ENCODE measurements at places on chromosomes 4 and X. TPM values are rescaled to one million over a fixed set of nuclear protein-coding genes. Genes with fewer than 3 reads are reported as not detected.

FRMPD3 gene
- not detected for total RNA-seq

DCHS2 gene
- under 0.01 TPM for total RNA-seq

NEUROG2 gene
- total RNA-seq, result not detected

SHISA3 gene
- total RNA-seq, result not detected

ATP2B3 gene
- total RNA-seq, result not detected

UBL4A gene
- 32.0 TPM for total RNA-seq

SSX3 gene
- not detected for total RNA-seq

SYNPO2 gene
- 194 TPM for total RNA-seq

HAND2 gene
- total RNA-seq, result 45.4 TPM

EREG gene
- total RNA-seq, result 5.2 TPM

LRAT gene
- not detected for total RNA-seq

ABCD1 gene
- total RNA-seq, result 15.5 TPM

FDCSP gene
- not detected for total RNA-seq

IGSF1 gene
- total RNA-seq, result 0.32 TPM

P2RY8 gene
- not detected for total RNA-seq

DUSP21 gene
- total RNA-seq, result not detected

MAGEA1 gene
- not detected for total RNA-seq

F11 gene
- total RNA-seq, result not detected

LUZP4 gene
- not detected for total RNA-seq

TEX11 gene
- not detected for total RNA-seq

SHROOM2 gene
- 5.8 TPM for total RNA-seq

ARHGAP4 gene
- 5.2 TPM for total RNA-seq

FRAS1 gene
- total RNA-seq, result 1.3 TPM

- DNase-seq, result no peak
Observed at GRCh38 chr4:186551849-186552248, 3.5 kb downstream of the MTNR1A start.

DNA sequence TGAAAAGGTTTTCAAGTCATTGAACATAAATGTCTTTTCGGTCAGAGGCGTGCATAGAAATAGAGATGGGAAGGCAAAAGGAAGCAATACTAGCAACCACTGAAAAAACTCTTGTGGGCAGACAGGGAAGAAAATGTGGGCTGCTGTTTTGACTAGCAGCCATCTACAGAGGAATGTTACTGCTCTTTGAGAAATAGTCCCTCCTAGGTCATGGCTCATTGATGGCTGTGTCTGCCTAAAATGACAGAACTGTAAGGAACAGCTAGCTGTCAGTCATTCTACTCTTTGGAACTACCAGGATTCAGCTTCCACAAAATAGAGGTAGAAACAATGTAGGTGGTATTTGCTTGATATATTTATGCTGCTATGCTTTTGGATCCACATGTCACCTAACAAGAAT lies 26.9 kb upstream of the TMPRSS11B start:
- peak; percentile 6 for DNase-seq

DNA sequence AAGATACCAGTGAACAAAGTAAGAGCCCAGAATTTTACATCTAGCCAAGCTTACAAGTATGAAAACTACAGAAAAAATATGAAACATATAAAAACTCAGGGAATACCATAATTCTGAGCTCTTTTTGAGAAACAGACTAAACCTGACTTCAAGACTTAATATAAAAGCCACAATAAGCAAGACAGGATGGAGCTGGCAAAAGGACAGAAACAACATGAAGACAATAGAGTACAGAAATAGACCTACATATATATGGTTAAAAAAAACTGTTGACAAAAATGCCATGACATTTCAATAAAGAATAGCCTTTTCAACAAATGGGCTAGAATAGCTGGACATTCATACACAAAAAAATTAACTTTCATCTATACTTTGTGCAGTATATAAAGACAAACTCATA lies 49.4 kb downstream of the UBA6 start:
- DNase-seq, result no peak

DNA sequence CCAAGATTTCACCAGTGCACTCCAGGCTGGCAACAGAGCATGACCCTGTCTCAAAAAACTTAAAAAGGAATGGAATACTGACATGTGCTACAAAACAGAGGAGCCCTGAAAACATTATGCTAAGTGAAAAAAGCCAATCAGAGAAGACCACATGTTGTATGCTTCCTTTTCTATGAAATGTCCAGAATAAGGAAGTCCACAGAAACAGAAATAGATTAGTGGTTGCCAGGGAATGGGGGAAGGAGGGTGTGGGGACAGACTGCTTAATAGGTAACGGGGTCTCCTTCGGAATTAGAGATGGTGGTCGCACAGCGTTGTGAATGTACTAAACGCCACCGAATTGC lies 30.1 kb upstream of the KIAA0232 start:
- DNase-seq, result no peak

DNA sequence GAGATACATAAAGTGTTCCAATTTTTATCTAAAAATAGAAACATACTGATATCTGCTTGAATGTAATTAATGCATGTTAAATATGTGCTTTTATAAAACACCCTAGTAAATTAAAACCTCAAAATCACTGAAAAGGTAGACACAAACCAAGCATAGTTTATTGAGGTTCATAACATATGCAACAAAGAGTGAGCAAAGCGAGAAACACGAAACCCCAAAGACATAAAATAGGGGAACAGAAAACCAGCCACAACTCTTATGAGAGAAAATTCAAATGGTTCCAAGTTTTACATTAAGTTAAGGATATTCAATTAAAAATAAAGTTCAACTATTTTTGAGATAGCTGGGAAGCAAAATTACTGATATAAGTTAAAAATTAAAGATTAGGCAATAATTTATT lies 336.4 kb upstream of the AGA start:
- DNase-seq, result no peak

GRCh38 chrX:13005661-13006473 lies 31.0 kb downstream of the TMSB4X start:
- no peak for DNase-seq

- DNase-seq, result no peak
Observed at GRCh38 chrX:28651186-28651585, 63.9 kb downstream of the IL1RAPL1 start.

- DNase-seq, result no peak
Observed at GRCh38 chr4:182324282-182324681, 81.1 kb downstream of the TENM3 start.

- no peak for DNase-seq
Observed at GRCh38 chr4:127747883-127748282, 17.7 kb downstream of the SLC25A31 start.

DNA sequence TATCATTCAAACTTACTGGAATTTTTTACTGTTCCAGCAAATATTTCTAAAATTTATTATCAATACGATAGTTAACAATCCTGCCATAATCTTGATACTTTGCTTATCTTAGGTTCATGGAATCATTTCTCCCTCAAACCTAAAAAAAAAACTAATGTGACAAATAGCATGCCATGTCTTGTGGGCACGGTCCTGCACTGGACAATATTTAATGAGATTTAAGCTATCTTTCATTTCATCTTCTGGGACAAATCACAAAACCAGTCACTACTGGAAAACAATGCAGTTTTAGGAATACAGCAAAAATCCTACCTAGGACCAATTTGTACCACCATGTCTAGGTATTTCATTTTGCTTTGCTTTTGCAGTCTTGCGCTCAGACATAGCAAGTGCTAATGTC lies 93.7 kb downstream of the FRYL start:
- DNase-seq, result no peak

GRCh38 chr4:152385551-152385950 lies 150.3 kb downstream of the FBXW7 start:
- no peak for DNase-seq

- no peak for DNase-seq
Observed at GRCh38 chrX:115400960-115401359, 111.4 kb downstream of the LUZP4 start.

DNA sequence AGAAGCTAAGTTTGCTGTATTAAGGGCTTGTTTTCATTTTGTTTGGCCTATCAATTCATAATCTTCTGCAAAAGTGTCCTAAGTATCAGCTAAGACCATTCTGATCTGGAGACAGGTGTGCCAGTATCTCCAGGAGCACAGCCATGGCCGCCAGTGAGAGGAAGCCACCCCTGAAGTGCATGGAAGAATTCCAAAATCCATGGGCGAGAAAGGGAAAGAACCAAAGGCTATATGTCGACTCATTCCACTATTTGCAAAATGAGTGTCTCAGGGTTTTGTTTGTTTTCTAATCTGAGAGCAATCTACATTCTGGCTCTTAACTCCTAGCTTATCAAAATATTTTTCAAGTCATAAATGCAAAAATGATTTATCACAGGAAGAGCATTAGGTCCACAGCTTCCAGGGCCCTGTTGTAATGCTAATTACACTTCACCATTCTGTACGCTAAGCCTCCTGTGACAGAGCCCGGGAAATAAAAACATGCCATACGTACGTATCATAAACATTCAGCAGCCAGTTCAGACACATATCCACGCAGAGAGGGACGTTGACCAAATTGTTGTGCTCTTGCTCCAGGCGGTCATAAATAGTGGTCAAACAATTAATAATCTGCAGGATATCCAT lies 137.3 kb upstream of the FTHL17 start:
- peak; percentile 90 for DNase-seq

GRCh38 chr4:185567381-185568376 lies 32.4 kb upstream of the PDLIM3 start:
- DNase-seq, result peak; percentile 92

DNA sequence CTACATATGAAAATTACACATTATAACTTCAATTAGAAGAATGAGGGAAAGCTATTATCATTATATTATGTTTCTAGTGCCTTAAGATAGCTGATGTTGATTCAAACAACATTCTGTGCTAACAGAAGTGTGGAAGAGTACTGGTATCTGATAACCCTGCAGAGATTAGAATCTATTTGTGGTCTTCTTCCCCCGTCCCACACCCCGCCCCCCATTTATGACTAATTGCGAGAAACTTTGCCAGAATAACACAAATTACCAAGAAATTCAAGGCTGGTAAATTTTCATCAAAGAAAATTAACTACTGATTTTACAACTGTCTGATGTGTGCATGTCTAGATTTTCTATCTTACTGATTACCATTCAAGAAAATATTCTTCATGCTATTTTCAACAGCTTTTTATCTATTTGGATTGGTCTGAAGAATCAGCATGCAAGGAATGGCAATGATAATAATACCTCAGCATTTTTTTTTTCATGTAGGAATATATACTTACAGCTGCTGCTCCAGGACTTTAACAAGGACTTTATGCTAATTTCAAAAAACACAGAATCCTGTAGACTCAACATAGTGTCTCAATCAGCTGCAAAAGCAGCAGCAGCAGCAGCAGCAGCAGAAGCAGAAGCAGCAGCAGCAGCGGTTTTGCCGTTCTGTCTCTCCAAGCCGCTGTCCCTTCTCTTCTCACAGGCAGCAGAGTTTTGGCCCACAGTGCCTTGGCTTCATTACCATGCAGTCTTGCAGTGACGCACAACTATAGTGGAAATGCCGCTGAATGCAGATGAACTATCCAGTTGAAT lies 126.7 kb downstream of the FRYL start:
- peak; percentile 67 for DNase-seq

- no peak for DNase-seq
Observed at GRCh38 chr4:53558065-53558801, 33.1 kb downstream of the LNX1 start.

DNA sequence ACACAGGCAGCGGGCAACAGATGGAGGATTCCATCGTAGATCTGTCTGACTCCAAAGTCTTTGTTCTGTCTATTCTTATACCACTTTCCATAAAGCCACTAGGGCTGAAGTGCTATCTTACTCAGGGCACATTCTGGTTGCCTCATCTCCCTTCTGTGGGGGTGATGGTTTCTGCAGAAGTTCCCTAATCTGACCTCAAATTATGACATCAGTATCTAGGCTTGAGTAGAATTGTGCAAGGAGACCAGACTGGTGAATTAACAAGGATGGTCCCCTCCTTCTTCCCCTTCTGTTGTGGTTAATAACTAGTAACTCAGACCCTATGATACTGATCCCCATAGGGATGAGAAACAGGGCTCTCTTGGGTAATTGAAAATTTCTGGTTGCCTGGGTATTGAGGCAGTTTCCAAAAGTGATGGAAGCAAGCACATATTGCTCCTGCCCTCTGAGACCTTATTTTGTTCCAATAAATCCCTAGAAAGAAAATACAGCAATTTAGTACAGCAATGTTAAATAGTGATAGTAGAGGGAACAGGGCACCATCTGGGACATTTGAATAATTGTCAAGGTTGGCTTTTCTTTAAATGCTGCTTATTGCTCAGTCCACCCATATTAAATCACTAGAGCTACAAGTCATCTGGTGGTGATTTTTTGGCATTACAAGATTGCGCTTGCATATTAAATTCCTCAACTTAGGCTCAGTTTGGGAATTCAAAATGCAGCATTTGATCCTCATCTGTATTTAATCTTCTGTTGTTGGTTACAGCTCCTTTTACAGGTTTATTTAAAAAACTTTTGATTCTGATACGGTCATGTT lies 57.3 kb upstream of the AP1S2 start:
- DNase-seq, result peak; percentile 17

DNA sequence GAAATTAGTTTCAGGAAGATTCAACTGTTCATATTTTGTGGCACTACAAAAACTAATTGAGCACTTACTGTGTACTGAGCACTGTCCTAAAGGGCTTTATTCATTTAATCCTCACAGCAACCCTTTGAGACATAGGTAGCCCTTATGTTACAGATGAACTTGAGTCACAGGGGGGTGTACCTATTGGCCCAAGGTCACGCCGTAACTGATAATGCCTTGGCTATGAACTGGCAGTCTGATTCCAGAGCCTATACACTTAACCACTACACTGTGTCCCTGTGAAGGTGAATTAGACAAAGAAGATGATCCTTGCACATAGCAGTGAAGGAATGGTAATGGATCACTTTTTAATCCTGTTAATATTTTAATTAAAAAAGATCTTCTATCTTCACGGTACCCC lies 12.0 kb downstream of the TMEM165 start:
- no peak for DNase-seq

- DNase-seq, result peak; percentile 80
Observed at GRCh38 chr4:137124278-137124932, 407.9 kb downstream of the PCDH18 start.

DNA sequence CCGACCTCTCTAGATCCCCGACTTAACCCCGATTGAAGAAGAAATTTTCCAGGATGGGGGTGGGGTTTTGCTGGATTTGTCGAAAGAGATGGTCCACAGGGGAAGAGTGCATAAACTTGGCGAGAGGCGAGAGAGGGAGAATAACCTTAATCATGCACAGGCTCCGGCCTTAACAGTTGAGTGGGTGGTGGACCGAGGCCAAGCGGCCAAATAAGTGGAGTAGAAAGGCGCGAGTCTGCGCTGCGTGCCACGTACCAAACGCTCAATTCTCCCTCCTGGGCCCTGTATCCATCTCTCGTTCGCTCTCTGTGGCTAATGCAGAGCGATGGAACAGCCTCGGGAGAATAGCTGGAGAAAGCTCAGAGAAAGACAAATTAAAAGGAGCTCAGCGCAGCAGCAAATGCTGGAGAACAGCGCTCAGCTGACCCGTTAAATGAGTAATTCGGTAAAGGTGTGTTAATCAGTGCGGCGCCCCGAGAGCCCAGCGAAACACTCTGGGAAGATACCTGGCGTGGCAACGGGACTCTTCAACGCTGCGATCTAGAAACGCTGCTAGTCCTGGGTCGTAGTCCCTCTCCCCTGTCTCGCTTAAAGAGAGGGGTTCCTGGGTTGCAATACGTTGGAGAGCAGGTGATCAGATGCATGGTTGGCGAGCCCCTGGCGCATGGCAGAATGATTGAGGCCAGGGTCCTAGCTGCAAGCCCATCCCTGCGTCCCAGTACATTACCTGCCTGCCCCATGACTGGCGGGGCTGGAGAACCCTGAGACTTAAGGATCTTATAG lies 887 bp upstream of the IL1RAPL2 start:
- DNase-seq, result no peak

- no peak for DNase-seq
Observed at GRCh38 chrX:14027036-14027435, 2.7 kb downstream of the GEMIN8 start.

- DNase-seq, result no peak
Observed at GRCh38 chrX:112867570-112867969, 26.9 kb upstream of the AMOT start.

Measured in fibroblast of villous mesenchyme (primary cell).